Activated CD4-positive, alpha-beta memory T cell treated with anti-CD3 and anti-CD28 coated beads for 36 hours (primary cell): ENCODE measurements at places on chromosomes 5 and 9.
A peak's percentile ranks its signal among the peaks of the same experiment; 100 is the strongest.

GRCh38 chr5:1515921-1516571 is 7.7 kb downstream of the LPCAT1 start:
- peak; percentile 21 for DNase-seq

DNA sequence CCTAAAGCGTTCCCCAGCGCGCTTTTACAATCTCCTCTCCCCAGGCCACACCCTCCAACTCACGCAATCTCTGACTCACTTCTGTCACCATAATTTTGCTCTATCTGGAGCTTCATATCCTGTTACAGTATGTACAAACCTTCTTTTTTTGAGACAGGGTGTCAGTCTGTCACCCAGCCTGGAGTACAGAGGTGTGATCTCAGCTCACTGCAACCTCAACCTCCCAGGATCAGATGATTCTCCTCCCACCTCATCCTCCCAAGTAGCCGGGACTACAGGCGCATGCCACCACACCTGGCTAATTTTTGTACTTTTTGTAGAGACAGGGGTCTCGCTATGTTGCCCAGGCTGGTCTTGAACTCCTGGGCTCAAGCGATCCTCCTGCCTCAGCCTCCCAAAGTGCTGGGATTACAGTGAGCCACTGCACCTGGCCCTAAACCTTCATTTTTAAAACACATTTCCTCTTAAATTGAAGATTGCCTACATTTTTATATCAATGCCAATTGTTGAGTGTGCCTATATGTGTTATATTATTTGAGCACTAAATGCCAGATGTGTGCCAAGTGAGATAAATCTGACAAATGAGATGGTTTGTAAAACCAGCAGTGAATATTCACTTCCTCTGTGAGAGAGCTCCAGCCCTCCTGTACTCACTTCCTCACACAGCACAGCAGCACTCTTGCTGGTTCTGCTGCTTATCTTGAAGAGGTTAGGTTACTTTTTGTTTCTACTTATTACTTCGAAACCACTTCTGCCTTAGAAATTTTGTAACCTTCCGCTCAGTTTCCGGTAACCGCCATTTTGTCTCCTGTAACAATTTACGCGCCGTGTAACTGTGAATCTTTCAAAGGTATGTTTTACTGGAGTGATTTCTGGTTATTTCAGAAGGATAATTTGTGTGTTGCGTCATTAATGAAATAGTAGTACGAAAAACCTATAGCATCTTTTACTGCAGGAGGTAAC is 57.9 kb downstream of the DOCK8 start:
- peak; percentile 83 for DNase-seq

GRCh38 chr5:128749136-128749898 is 211.3 kb upstream of the FBN2 start:
- DNase-seq, result no peak

GRCh38 chr5:55915783-55916182 is 64.6 kb downstream of the IL31RA start:
- no peak for DNase-seq

- no peak for DNase-seq
Measured at GRCh38 chr9:28056006-28056405, 482.7 kb upstream of the C9orf72 start.

DNA sequence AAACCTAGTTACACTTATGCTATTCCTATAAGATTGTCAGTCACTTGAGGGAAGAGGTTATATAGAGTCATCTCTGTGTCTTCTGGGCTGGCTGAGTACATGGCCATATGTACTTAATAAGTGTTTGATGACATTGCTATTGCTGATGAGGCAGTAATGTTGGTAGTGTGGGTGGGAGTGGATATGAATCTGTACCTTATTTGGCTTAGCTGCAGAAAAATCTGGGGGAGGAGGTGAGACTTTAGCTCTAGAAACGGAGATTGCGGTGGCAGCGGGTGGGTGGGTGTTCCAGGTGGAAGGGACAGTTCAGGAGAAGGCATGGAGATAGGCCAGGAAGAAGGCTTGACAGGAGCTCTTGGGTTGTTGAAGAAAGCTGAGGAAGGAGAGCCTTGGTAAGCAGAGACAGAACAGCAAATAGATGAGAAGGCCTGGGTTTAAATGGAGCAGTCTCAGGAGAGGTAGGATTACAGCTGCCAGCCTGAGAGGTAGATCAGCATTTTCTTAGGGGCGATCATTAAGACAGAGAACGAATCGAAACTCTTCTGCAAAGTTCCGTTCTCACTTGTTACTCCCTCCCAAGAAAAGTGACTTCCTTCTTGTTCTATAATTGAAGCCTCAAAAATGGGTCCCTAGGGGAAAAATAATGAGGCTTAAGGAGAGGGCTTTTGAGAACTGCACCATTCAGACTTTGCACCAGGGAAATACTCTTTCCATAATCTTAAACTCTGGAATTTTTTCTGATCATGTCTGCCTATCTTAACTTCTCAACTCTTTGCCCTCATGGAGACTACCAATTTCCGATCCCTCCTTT is 160.5 kb downstream of the UNC13B start:
- DNase-seq, result peak; percentile 16

DNA sequence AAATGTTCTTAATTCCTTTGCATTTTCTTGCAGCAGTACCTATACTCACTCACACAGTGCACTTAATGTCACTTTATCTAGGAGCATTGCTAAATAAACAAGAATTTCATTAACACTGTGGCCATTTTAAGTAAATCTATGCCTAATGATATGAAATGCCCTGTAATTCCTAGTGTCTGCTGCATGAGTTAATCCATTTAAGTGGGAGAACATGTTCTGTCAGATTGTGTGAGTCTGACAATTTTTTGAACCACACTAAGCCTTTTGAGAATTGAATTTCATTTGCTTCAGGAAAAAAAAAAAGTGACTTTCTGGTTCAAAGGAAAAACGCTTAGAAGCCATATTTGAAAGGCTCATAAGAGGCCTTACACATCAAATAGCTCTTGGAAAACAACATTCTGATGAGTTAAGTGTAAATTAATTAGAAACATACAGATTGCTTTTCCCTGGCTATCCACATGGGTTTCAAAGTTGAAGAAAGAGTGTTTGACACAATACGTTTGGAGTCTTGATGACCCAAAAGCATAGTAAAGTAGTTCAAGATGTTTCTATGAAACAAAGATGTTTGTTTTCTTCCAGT is 446.7 kb upstream of the GRAMD2B start:
- no peak for DNase-seq

DNA sequence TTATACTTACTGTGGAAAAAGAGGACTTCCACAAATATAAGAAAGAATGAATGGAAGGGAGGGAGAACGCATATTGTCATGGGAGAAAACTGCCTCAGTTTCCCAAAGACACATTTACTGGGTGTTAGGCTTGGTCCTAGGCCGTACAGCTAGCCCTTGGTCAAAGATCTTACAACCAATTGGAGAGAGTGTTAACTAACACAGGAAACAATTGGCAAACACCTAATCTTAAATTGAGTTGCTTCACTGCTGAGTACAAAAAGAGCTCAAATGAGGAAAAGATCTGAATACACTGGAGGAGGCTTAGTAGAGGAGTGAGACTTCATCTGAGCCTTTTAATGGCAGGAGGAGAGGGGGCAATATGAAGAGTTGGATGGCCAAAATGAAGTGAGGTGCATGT is 161.7 kb downstream of the GLIS3 start:
- no peak for DNase-seq

DNA sequence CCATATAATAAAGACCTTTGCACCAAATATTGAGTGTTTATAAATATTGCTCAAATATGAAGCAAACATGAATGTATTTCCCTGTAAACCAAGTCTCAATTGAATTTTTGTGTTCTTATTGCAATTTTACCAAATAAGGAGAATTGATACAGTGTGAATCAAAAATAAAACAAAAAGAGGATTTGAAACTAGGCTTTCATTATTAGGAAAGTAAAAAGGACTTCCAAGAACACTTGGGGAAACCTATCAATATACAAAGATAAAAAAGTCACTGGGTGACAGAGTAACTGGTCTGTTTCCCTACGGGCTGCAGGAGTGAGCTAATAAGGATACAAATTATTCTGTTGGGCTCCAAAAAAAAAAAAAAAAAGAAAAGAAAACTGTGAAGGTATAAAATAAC is 44.8 kb upstream of the SNX2 start:
- DNase-seq, result no peak

GRCh38 chr5:113218200-113218599 is 216.6 kb downstream of the TSSK1B start:
- no peak for DNase-seq

- no peak for DNase-seq
Measured at GRCh38 chr5:138843316-138844124, 31.6 kb downstream of the LRRTM2 start.

DNA sequence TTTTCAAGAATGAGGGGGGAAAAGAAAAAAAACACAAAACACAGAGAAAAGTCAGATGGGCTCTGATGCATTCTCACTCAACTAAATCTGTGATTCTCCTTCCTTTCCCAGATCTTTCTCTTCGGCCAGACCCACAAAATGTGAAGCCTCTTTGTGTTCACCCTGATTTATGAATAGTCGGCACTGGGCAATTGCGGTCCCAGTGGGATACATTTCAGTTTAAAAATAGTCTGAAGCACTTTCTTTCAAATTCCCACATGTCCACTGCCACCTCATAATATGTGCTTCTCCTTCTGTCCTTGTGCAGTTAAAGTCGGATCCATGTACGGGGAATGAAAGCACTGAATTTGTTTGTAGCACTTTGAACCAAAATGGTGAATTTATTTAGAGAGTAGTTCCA is 995.4 kb upstream of the WWC1 start:
- DNase-seq, result no peak

DNA sequence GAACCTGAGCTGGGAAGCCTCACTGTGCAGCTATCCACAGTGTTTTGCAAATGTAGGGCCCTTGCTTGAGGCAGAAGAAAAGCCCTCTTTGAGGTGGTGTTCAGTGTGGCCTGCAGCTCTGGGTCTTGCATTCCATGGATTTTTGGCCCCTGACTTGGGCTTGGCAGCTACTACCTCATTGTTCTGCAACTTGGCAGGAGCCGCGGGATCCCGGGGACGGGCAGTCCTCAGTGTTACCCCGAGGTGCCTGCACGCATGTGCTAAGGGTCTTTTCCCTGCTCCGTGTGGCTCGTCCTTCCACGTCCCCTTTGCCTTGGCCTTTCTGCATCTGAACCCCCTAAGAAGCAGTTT is 39.8 kb downstream of the NEK6 start:
- no peak for DNase-seq

GRCh38 chr5:82168294-82168693 is 109.9 kb downstream of the RPS23 start:
- DNase-seq, result no peak

GRCh38 chr9:85876628-85877027 is 64.3 kb upstream of the NAA35 start:
- DNase-seq, result no peak

- no peak for DNase-seq
Measured at GRCh38 chr9:37914701-37915358, 10.9 kb upstream of the SLC25A51 start.

- DNase-seq, result no peak
Measured at GRCh38 chr5:53246042-53246836, 136.7 kb upstream of the MOCS2 start.

DNA sequence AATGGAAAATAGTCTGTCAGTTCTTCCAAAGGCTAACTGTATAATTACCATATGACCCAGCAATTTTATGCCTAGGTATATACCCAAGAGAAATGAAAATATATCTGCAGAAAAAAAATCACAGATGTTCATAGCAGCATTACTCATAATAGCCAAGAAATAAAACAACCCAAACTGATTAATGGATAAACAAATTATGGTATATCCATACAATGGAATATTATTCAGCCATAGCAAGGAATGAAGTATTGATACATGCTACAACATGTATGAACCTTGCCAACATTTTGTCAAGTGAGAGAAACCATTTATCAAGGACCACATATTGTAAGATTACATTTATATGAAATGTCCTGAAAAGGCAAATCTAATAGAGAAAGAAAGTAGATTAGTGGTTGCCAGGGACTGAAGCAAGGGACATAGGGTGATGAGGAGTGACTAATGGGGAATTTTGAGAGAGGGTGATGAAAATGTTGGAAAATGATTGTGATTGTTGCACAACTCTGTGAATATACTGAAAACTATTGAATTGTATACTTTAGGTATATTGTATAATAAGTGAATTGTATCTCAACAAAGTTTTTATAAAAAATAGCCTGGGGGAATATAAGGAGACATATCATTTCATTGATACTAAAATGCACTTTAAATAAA is 114.4 kb downstream of the PBX3 start:
- DNase-seq, result no peak

DNA sequence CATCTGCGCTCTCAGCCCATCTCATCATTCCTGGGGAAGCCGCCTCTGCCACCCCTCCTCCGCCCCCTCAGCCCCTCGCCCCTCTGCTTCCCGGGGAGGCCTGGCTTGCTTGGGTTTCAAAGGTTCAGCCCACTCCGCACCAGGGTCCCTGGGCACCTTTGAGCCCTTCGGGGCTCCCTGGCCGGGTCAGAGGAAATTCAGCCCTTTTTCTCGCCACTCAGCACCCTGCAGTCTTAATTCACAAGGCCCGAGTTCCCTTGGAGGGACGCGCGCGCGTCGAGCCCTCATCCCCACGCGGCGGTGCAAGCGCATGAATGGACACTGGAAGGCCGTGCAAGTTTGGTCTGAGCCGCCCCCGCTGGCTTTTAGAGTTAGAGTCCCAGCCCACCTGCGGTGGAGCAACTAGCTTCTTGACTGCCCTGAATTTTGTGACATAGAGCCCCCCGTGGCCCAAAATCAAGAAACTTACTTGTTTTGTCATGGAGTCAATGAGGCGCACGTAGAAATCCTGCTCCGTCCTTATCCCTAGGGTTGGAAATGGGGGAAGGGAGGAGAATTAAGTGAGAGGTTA is 4.5 kb downstream of the EBF1 start:
- DNase-seq, result no peak

DNA sequence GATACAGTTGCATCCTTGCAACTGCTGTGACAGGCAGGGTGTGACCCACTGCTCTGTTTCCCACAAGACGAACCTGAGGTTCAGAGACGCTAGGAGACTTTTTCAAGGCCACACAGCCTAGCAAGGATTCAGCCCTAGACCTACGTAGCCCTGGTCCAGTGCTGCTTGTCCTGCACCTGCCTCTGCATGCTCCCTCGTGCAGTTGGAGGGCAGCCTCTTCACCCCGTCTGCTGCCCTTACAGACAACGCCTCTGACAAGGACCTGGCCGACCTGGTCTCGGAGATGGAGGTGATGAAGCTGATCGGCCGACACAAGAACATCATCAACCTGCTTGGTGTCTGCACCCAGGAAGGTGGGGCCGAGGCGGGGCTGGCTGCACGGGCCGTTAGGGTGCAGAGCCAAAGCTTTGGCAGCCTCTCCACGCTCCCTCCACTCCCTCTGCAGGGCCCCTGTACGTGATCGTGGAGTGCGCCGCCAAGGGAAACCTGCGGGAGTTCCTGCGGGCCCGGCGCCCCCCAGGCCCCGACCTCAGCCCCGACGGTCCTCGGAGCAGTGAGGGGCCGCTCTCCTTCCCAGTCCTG is 8.5 kb downstream of the FGFR4 start:
- no peak for DNase-seq

GRCh38 chr5:172548311-172548731 is 92.7 kb upstream of the NEURL1B start:
- no peak for DNase-seq

GRCh38 chr5:104611135-104611767 is 1048.7 kb upstream of the NUDT12 start:
- no peak for DNase-seq

DNA sequence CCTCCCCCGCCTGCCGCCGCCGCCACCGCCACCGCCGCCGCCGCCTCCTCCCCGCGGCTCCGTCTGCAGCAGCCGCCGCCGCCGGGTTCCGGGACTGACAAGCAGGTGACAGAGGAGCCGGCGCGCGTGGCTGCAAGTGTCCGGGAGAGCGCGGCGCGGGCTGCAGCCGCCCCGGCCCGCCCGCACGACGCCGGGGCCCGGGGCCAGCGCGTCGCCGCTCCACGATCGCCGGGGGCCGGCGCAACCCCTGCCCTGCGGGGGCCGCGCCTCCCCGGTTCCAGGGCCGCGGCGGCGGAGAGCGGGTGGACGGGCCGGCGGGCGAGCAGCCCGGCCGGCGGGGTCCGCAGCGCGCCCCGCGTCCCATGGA is 343 bp downstream of the LMX1B start:
- DNase-seq, result no peak
